Activated gamma-delta T cell treated with anti-CD3 and anti-CD28 coated beads, Interleukin-2, amount 50 U/mL, for 16 hours (primary cell): ENCODE measurements at places on chromosomes 2 and 18.

- DNase-seq, result no peak
These were observed 7.6 kb upstream of the TNS1 start for GRCh38 chr2:218010140-218010983.

DNA sequence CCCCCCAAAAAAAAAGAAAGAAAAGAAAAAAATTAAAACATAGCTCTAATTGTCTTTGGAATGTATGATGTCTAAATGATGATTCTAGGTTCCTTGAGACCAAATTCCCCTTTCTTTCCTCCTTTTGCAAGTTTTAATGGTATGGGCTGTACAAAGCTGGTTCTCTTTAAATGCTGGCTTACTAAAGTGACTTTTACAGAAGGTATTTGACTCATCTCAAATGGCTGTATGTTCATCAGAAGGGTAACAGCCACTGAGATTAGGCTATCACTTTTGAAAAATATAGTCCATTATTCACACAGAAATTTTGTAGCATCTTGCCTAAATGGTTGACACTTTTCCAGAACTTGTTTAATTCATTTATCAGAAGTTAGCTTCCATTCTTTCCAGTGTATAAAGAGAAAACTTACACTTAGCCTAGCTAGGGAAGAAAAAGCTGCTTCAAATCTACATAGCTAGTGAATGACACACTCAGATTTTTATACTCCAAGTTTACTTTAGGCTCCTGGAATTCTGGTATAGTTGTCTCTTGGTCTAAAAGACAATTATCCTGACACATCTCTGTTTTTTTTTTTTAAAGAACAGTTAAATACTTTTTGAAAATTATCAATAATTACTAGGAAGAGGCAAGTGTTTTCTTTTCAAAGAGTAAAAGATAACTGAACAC lies 622.6 kb downstream of the LRP1B start:
- DNase-seq, result no peak

DNA sequence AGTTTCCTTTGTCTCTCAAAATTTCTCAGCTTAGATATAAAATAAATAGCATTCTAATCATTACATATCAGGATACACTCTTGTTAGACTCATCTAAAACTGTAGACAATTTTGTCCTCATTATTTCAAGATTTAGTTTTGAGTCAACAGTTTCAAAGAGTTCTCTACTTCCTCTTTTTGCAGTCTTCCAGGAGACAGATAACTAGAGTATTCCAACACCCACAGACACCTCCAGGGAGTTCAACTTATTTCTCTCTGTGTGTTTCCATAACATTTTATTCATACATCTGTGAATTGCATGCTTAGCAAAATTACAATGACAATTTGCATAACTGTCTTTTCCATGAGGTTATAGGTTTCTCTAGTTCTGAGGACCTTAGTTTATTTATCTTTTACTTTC lies 166.6 kb upstream of the HNMT start:
- DNase-seq, result no peak

- no peak for DNase-seq
These were observed 36.9 kb upstream of the SERPINB2 start for GRCh38 chr18:63850636-63851035.

GRCh38 chr2:66498289-66498975 lies 63.5 kb downstream of the MEIS1 start:
- no peak for DNase-seq

DNA sequence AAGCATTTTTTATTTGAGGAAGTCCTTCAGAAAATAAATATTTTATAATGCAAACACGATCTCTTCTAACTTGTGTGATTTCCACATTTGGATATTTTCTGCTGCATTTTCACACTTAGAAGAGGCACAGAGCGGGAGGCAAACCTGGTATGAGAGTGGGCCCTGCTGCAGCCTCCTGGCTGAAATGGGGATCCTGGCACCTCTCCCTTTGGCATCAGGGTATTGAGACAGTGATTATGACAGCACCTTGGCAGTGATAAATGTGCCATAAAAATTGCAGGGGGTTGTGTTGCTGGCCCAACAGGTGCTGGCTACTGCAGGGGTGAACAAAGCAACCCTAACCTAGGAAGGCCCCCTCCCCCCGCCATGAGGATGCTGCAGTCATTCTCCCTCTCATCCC lies 128.6 kb downstream of the TSN start:
- DNase-seq, result no peak

- DNase-seq, result peak; percentile 66
These were observed 1.3 kb downstream of the BCL2L11 start for GRCh38 chr2:111121828-111122630.
